Activated T-cell treated with anti-CD3 and anti-CD28 coated beads, Interleukin-2, amount 50 U/mL, for 48 hours (primary cell): ENCODE measurements at places on chromosomes 2 and 18.

- DNase-seq, result no peak
These were observed 126.1 kb upstream of the PXDN start for GRCh38 chr2:1870431-1870830.

DNA sequence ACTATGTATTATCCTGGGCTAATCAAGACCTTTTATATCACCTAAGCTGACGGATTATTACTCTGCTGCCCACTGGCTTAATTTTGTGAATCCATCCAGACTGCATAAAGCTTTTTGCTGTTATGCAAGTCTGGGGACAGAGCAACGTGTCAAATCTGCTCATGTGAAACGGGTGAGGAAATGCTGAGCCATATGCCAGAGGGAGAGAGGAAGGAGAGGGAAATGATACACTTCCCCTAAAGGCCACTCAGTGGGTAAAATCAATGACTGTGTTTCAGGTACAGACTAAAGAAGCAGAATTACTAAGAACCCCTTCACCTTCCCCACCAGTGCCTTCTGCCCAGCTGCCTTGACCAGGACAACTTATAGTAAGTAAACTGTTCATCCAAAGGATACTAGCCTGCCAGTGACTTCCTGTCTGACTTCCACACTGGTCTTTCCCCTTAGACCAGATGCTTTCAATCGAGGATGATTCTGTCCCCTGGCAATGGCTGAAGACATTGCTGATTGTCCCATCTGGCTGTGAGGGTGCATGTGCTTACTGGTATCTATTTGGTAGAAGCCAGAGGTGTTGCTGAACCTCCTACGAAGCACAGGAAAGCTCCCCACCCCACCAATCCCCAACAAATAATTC is 43.0 kb downstream of the STAT1 start:
- DNase-seq, result no peak

DNA sequence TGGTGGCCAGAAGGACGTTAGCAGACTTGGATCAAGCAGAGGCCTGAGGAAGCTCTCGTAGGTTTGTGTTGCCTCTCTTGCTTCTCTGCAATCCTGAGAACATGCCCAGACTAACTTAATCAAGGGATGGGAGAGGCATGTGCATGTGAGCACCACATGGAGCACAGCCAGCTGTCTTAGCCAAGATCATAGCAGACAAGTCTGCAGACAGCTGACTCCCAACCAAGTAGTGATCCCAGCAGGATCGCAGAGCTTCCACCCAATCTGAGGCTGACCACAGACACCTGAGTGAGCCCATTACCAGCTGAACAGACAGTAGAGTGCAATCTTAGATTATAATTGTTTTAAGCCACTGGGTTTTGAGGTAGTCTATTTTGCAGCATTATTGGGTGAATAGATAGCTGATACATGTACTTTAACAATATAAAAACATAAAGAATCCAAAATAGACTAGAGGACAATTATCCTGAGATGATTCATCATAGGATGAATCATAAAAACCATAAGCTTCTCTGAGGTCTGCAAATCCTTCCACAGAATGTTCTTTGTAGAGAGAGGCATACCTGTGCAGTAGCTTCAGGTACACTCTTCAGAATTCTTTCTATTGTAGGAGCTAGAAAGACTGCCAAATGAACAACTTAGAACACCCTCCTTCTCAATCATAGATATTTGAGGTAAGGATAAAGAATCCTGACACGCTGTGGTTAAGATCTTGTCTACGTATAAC is 25.2 kb upstream of the FAM110C start:
- DNase-seq, result no peak

DNA sequence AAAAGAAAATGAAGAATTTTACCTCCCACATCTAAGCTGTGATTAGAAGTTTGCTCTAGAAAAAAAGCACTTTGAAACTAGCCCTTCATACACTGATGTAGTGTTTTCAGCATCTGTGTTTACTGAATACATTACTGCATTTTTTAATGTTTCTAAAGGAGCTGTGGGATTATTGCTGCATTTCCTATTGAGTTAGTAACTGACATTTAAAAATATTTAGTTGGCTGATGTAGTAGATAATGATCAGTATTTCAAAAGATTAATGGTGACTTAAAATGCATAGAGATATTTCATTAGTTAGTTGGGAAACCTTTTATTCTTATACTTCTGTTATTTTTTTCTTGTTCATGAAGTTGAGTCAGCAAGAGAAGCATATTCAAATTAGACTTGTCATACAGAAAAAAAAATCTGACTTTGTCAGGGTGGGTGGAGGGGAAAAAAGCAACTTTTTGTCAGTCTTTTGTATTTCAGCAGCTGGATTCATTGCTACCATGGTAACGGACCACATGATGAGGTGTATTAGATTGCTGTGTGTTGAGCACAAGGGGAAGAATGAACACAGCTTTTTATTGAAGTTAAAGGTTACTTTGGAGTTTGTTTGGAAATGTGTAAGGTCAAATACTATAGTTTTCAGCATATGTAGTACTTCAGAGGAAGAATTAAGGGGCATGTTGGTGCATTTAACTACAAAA is at the start of gene DTNA:
TSS of gene DTNA (plus strand) at position 549 of the 692 bp plus-strand sequence. CDS start 45,679 bp downstream, outside the sequence.
- no peak for DNase-seq

DNA sequence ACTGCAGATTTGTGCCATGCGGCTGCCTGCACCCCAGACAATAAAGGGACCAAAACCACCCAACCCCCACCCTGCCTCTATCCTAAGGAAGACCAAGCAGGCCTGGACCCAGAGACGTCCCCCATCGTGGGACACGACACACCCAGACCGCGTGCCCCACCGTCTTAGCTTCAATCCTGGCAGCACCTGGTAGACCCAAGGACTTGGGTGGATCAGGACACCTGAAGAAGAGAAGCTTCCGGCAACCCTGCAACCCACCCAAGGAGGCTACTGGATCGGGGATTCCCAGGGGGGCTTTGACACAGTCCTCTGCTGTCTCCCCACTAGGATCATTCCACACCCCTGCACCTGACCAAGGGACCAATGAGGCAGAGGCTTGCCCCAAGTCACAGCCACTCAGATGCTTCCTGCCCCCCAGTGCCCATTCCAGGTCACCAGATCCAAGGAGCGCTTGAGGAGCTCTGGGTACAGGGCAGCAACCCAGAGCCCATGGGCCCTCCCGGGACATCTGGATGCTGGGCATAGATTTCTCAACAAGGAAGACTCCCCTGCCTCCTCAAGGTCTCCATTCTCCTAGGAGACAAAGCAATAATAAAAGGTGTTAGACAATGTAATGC is 3.6 kb downstream of the ALPI start:
- peak; percentile 8 for DNase-seq

DNA sequence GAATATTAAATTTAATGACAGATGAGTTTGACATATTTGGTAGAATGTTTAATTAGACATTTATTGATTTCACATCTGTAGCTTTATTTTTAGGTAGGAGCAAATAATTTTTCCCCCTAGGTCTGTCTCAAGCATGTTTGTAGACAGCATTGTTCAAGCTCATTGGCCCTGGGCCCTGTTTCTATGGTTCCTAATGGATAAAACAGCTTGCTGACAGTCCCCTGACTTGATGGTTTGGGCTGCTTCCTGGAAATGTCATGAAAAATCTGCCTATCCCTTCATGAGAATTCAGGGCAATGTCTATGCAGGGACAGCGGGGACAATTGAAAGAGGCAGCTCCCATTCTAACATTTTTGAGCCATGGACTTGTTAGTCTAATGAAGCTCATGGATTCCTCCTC is 14.6 kb upstream of the MEP1B start:
- DNase-seq, result no peak

GRCh38 chr2:870426-870825 is 80.2 kb upstream of the SNTG2 start:
- no peak for DNase-seq

- DNase-seq, result no peak
These were observed 42.4 kb downstream of the XDH start for GRCh38 chr2:31372097-31372496.

- no peak for DNase-seq
These were observed 1.0 kb downstream of the DARS1 start for GRCh38 chr2:135984199-135985017.

GRCh38 chr2:106161938-106162820 is 31.9 kb downstream of the UXS1 start:
- no peak for DNase-seq

GRCh38 chr2:51619961-51620360 is 588.0 kb upstream of the NRXN1 start:
- DNase-seq, result no peak

DNA sequence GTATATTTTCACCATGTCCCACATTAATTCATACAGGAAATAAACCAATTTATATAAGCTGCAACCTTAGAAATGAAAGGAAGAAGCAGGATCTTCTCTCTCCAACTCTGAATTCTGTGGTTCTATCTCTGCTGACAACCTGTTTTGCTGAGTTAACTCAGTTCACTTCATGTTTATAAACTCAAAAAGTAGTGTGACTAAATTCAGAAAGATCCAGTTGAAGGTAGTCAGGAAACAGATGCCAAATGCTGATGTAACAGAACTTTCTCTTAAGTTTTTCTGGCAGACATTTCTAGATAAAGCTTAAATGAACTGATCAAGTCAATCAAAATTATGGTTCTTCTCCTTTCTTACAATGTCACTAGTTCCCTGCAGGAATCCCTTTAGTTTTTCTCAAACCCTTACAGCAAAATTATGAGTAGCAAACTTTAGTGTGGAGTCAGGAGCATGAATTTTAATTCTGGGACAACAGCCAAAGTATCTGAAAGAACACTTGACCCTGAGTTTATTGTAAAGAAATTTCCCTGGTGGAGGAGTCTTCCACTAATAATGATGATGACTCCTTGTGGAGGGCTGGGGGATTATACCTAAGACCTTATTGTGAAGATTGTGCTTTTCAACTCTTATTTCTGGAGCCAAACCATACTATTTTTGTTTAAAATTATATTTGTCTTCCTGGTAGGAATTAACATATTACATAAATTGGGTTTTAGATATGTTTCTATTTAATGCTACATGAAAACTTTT is 216.9 kb downstream of the MYO3B start:
- no peak for DNase-seq
